ENCODE measurements at places on chromosomes 1 and 21.

- DNase-seq: peak; percentile 50
Observed at GRCh38 chr1:233078396-233078795, 128.0 kb downstream of the NTPCR start.

DNA sequence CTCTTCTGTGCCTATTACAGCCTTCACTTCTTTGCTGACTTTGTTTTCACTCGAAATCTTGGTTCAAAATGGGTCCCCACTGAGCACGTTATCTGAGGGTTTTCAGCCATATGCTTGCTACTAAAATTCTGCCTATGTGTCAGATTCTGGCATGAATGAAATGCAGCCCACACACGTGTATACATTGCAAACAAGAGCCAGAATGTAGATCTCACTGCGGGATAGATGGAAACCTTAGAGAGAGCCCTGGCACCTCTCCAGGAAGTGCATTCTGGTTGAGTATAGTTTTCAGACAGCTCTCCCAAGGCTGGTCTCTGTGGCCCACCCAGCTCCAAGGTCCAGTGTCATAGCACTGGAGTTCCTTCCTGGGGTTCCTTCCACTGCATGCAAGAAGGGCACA is 234.7 kb upstream of the GJB5 start:
- no peak for DNase-seq

DNA sequence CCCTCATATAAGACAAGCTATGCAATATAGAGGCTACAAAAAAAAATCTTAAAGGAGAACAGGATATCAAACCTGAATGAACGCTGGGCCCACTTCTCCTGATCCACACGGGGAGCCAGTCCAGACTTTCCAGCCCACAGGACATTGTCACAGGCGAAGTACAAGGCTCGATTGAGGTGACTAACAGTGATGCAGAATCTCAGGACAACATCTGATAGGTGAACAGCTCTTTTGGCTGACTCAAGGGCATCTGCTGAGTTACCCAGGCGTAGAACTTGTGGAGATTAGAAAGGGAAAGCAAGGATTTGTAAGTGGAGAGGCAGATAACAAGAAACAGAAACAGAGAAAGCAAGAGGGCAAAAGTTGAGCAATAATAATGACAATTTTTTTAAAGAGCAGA is 1.8 kb downstream of the PEX11B start:
- DNase-seq: no peak

DNA sequence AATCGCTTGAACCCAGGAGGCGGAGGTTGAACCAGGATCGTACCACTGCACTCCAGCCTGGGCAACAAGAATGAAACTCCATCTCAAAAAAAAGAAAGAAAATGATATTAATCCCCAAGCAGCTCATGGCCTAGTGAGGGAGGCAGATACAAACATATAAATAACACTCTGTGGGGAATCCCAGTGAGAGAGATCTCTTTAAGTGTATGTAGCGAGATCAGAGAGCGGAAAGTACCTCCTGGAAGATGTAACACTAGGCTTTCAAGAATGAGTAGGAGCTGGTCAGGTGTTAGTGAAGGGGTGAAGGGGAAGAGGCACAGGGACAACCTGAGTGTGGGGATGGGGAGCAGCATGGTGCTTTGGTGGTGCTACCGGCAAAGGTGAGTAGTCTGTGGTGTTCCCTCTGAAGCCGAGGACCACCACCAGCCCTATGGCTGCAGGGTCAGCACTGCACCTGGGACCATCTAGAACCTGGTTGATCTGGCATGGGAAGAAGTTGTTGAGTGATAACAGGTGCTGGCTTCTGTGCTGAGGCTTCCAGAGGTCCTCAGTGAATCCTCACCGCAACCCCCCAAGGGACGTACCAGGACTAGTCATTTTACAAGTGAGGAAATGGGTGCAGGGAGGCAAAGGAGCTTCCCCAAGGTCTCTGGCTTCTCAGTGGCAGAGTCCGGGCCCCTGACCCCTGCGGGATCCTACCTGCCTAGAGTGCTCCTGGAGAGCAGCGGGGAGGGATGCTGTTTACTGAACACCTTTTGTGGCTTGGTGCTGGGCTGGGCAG is 367.6 kb upstream of the VAMP3 start:
- DNase-seq: no peak

- DNase-seq: no peak
Observed at GRCh38 chr1:236425031-236425663, 31.1 kb downstream of the EDARADD start.

GRCh38 chr1:153337980-153338853 is 10.4 kb downstream of the PGLYRP4 start:
- DNase-seq: no peak

DNA sequence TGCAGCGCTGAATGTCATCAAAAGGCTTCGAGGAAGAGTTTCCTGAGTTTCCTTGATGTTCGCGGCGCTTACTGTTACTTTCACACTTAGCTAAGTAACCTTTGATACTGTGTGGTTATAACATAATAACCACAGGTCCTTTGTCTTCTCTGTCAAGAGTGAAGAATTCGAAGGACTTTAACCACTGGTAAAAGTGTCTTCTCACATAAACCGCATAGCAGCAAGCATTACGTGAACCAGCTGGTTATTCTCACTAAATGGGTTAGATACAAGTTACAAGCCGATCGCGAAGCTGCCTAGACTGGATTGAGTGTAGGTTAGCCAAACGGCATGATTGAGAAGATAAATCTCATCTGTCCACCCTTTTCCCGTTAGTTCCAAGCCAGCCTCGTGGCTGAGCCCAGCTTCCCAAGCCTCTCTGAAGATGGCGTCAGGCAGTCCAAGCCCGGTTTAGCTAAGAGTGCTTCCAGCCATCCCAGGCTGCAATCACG is 18.3 kb upstream of the IFNGR2 start:
- DNase-seq: peak; percentile 52

DNA sequence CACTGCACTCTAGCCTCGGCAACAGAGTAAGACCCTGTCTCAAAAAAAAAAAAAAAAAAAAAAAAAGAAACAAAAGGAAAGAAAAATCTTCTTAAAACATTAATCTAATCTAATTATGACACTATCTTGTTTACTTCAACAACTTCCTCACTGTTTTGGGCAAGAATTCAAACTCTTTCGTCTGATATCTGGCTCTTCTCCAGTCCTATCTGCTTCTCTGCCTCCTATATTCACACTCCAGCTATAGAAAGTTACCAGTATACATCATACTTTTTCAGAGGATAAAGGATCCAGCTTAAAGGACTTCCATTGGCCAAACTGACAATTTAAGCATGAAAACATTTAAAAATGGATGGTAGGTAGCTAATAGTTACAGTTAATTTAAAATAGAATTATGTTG is 47.3 kb downstream of the EIF2B3 start:
- DNase-seq: no peak

DNA sequence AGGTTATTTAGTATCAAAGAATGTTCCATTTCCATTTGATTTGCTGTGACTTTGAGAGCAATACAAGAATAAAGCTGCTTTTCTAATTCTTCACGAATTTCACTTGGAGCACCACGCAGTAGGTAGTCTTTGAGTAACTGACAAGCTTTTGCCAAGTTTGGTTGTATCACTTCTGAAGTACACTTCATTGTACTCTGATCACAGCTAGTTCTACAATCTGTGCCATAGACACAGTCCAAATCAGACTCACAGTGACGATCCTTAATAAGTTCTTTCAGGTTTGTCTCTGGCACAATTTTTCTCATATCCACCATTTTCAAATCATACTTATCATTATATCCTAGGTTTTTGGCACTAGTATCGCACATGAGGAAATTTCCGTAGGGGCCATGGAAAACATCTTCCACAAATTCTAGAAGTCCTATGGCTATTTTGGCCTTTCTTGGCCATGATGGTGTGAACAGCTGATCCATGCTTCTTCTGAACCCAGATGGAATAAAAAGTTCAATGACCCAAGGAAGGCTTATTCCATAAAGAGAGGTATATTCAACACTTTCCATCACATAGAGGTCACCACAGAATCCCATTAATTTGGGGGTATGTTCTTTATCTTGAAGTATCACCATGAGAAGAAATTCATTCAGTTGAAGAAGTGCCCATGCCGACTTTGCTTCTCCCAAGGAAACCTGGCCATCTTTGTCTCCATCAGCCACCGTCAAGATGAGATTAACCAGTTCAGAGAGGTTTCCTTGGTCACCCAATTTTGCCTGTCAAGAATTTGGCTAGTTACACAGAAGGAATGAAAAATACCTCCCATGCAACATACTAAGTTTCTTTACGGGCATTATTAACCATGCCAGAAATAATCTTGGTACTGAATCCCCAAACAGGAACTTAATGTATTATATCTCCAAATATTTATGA is 11.9 kb downstream of the RPL5 start:
- no peak for DNase-seq

DNA sequence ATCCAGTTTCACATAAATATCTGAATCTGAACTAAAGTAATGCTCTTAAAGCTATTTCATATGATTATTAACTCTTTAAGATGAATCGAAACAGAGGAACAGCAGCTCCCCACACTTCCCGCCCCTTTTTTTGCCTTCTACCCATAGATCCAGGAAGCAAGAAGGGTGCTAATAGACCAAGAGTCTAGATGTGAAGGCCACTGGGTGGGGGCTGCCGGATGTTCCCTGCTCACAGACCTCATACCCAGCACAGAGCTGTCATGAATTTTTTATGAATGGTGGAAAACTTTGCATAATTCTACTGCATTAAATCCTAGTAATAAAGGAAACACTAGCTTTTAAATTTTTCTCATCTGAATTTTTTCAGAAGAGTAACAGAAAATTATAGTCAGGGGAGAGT is 283.9 kb upstream of the SGIP1 start:
- DNase-seq: no peak

- peak; percentile 96 for DNase-seq
Observed at GRCh38 chr1:157966031-157966537, 27.4 kb upstream of the KIRREL1 start.

DNA sequence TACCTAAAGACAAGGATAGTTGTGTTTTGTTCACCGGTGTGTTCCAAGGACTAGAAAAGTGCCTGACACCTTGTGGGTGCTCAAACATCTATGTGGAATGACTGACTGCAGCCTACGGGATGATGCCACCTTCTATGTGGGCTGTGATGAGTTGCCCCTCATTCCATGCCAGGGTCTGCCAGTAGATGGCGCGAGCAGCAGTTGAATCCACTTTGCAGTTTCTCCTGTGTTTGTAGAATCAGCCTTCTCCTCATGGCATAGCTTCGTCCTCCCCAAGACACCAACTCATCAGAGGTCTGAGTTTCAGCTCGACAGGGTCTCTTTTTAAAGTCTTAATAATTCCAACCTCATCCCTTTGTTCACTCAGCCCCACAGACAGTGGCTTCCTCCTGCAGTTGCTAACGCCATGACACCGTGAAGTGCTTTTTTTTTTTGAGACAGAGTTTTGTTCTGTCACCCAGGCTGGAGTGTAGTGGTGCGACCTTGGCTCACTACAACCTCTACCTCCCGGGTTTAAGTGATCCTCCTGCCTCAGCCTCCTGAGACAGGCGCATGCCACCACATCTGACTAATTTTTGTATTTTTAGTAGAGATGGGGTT is 133.7 kb downstream of the CAPN8 start:
- peak; percentile 59 for DNase-seq

DNA sequence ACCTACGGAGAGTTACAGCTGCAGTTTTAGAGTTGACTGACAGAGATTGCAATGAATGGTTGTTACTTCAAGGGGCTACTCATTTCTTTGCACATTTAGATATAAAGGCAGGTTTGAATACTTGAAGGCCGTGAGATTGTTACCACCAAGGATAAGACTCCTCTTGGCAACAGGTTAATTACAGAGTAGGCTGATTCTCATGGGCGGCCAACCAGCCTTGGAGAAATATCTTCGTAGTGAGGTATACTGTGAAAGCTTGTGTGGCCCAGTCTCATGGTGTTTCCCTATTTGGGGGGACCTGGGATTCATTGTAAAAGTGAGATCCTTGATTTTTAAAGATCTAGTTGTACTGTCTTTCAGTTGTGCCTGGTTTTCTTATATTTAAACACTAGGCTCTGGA is 103.2 kb upstream of the OLFM3 start:
- peak; percentile 37 for DNase-seq

DNA sequence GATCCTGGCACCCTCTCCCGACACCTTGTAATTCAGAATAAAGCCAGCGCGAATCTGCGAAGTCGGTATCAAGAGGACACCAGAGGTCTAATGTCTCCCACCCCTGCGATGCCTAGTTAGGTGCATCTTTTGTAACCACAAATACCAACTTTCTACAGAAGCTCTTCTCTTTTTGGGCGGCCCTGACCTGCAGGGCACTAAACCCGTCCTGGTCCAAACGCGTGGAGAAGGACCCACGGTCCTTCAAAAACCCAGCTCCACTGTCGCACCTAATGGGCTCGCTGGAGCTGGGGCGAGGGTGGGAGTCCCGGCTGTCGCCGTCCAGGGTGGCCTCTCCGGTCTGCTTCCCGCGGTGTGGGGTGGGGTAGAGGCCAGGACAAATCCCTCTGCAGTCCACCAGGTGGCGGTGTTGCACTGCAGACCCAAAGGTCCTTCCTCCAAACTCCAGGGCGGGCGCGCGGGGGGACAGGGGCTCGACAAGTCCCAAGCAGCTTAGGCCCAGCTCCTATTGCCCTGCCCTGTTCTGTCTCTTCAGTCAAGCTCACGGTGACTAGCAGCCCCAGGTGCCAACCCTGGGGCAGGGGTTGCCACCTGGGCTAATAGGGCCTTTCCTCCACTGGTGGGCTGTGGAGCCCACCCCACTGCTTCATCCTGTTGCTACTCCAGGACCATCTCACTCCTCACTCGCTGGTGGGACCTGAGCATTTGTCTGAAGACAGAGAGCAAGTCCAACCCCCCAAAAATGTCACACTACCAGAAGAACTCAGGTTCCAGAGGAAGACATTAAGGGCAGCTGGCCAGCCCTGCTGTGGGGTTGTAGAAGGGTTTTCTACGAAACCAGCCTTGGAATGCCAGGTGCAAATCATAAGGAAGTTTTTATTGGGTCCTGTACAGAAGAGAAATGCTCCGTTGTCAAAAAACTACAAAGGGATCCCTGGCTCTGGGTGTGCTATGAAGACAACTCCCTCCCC is 2.8 kb downstream of the HES3 start:
- peak; percentile 84 for DNase-seq

Measured in kidney (tissue), 22 donors.